BJ (cell line): ENCODE measurements at places on chromosomes 5 and 9.

GRCh38 chr9:114235033-114235661 is 79.8 kb downstream of the COL27A1 start:
- no peak for DNase-seq

- no peak for DNase-seq
These were observed 89.5 kb upstream of the POU5F2 start for GRCh38 chr5:93830893-93831292.

DNA sequence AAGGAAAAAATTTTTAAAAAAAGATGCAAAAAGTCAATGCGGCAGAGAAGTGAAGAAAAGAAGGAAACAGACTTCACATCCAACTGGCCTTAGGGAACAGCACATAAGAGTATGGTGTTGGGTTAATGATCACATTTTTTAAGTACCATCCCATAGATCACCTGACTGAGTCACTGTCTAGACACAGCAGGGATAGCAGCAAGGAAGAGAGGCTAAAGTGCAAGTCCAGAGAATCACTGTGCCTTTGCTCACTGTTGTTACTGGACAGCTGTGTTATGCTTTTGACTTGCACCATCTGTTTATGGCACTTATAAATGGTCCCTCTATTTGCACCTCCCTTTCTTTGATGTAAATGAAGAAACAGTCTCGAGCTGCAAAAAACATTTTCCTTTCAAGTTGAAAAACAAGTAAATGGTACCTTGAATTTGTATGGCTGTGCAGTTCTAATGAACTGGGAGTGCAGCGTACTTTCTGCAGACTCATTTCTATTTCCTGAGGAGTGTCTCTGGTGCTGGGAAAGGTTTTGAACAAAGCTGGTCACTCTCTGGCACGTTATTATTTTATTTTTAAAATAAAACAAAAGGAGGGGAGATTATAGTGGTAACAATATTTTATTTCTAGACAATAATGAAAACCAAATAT is 84.2 kb downstream of the TRPM6 start:
- DNase-seq = no peak

GRCh38 chr5:96151891-96152290 is 190.2 kb upstream of the ELL2 start:
- DNase-seq = no peak

DNA sequence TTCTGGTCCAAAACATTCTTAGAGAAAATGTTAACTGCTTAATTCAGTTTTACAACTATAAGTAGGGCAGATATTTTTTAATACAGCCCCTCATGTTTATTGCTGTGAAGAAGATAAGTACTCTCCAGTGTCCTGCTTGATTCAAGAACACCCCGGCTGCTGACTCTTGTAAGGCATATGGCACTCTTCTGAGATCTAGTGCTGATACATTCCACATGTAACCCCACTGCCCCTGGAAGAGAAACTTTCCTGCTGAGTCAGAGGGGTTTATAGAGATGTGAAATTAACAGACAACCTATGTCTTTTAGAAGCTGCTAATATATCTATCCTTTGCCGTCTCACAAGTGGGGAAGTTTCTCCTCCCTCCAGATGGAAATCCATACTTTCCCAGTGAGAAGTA is 1.0 kb upstream of the MINAR2 start:
- no peak for DNase-seq

- no peak for DNase-seq
These were observed 6.6 kb downstream of the CWC27 start for GRCh38 chr5:64775291-64775690.

GRCh38 chr9:86184138-86184524 is 75.3 kb downstream of the C9orf153 start:
- DNase-seq = no peak

DNA sequence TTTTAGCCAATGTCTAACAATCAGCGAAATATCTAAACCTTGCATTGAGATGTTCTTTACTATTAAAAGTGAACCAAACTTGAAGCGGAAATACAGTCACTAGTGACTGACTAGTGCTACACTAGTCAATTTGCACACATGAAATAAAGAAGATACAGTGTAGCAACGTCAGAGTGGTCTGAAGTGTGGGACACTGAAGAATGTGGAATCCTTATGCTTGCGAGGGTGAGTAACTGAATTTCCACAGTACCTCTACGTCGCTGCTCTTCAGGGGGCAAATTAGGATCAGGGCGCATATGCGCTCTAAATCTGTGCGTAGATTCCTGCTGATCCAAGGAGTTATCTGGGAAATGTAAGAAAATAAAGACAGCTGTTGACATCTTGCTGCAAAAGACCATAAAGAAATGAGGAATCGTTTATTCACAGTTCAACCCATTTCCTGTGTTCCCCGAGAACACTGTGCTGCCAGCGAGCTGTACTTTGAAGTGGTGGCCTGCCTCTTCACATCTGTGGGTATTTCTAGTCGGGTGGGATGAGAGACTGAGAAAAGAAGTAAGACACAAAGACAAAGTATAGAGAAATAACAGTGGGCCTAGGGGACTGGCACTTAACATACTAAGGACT is 39.8 kb upstream of the FLT4 start:
- no peak for DNase-seq

DNA sequence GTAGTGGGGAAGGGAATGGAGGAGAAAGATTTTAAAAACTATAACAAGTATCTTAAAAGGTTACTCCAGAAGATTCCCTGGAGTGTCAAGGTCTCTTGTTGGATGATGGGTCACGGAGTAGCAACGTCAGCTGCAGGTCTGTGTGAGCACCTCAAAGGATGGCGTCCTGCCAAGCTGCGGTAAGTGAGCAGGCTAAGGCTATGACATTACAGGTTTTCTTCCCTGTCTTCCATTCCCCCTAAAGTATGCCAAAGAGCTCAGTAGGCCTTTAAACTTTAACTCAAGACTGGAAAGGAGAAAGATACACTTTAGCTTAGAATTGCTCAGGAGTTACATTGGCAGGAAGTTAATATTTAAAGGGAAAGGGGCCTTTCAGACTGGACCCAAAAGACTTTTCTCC is 17.5 kb downstream of the SPOCK1 start:
- no peak for DNase-seq

DNA sequence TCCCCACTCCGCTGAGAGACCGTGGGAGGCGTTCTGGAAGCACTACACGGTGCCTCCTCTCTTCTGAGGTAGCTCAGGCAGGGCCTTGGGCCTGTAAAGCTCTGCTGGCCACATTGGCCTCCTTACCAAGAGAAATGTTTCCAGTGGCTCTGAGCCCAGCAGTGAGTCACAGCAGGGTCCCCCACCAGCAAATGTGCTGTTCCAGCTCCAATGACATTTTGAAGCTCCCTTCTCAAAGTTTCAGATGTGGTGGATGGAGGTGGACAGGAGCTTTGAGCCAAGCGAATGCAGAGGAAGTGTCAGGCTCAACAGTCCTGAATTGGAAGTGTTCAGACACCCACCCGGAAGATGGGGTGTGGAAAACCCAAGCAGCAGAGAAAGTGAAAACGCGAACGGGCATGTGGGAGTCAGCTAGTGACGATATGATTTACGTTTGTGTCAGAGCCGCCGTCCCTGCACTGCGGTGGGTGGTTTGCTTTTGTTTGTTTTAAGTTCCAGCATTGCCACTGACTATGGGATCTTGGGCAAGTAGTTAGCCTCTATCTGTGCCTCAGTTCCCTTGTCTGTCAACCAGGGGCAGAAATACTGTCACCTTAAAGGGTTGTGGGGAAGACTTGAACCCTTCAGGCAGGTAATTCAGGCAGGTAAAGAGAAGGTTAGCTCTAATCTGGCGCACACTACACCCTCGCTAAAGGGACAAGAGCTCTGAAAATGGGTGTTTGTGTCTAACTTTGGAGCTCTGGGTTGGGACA is 38.2 kb downstream of the C5orf15 start:
- no peak for DNase-seq

GRCh38 chr9:92679413-92680165 is 9.7 kb upstream of the IPPK start:
- DNase-seq = no peak

DNA sequence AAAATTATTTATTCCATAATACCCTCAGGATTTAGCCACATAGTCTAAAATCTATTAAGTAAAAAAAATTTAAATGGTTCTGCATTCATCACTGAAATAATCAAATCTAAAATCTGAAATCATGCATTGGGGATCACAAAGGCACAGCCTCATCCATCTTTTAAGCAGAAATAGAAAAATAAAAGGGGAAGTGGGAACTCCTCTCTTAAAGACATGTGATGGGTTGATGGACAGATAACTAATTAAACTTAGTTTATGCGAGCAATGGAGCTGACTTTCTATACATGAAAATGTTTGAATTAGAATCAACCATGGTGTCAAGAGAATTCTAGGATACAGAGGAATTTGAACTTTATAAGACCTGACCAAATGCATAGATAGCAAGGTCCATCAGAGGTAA is 170.5 kb downstream of the GABRB2 start:
- DNase-seq = no peak

GRCh38 chr5:59835800-59836199 is 57.7 kb downstream of the PDE4D start:
- no peak for DNase-seq

DNA sequence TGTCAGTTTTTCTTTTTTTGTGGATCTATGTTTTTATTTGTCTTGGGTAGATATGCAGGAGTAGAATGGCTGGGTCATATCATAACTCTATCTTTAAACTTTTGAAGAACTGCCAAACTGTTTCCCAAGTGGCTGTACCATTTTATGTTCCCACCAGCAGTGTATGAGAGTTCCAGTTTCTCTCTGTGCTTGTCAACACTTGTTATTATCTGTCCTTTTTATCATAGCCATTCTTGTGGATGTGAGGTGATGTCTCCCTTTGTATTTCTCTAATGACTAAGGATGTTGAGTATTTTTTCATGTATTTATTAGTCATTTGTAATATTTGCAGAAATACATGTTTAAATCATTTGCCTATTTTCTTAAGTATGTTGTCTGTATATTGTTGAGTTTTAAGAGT is 17.4 kb upstream of the FAT2 start:
- DNase-seq = no peak

GRCh38 chr5:165325221-165325620 is 1819.8 kb downstream of the MAT2B start:
- no peak for DNase-seq

GRCh38 chr9:105251733-105252404 is 7.4 kb downstream of the SLC44A1 start:
- DNase-seq = no peak

DNA sequence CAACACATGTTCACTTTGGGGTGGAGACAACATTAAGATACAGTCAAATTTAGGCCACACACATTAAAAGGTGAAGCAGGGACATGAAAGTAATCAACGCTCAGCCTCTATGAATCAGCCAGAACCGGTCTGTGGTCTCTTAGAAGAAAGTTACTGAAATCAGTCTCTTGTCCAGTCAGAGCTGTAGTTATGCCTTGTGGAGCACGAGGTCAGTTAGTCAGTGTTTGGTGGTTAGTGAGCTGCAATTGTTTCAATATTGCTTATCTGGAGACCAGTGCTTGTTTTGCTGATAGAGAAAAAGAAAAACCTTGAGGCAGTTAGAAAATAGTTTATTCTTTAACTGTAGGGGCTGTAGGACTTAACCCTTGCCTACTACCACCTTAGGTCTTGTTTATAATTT is 157.8 kb upstream of the RASEF start:
- peak; percentile 17 for DNase-seq

- DNase-seq = no peak
These were observed 118.6 kb upstream of the RETREG1 start for GRCh38 chr5:16735101-16736060.

- no peak for DNase-seq
These were observed 39.7 kb upstream of the SPRY4 start for GRCh38 chr5:142364251-142365145.

DNA sequence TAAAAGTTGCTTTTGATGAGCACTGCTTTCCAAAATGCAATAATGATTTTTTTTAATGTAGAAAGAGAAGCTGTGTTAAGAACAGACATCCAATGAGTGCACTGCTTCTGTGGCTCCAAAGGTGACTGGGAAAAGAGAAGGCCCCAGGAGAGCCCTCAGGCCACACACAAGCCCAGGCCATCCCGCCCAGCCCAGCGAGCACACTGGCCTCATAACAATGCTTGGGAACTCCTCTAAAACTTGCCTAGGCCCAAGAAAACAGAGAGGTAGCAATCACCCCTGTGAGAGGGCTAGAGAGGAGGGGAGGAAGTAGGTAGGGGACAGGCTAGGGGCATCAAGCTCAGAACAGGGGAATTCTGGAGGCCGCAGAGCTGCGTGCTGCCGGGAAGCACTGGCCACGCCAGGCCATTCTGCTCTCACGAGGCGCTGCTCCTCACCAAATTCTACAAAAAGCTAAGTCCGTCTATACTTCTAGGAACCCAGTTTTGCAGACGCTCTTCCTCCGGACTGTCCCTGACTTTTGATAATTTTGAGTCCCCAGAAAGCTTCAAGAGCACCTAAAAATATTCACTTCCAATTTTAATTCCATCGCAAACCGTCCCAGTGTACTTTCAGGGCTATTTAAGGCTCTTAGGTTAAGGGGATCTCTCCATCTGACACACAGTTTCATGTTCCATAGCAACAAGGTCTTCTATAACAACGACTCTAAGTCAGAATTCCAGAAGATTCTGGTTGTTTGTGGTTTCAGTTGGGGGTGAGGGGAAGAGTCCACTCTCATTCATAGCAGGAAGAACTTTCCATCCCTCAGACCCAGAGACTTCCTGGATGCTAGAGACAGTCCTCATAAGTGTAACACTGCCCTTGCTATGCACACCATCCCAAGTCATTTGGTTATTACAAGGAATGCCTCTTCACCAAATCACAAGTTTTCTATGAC is 51.0 kb downstream of the HABP4 start:
- peak; percentile 31 for DNase-seq
